Placental epithelial cell (primary cell): ENCODE measurements at places on chromosomes 3 and 15. TPM values are rescaled to one million over a fixed set of nuclear protein-coding genes. Genes with fewer than 3 reads are reported as not detected.

Gene UBP1
- total RNA-seq: 27.5 and 28.7 TPM in 2 replicates

Gene CCDC33
- 0.54 and 1.6 TPM in 2 replicates for total RNA-seq

Gene EPB42
- not detected in 2 replicates for total RNA-seq

Gene AADACL2
- not detected in 2 replicates for total RNA-seq

Gene RYR3
- 0.98 and 2.4 TPM in 2 replicates for total RNA-seq

Gene CAMK2N2
- total RNA-seq: 0.39 TPM in 1 of 2 replicates, not detected in the other

Gene KLHDC8B
- 26.2 and 93.8 TPM in 2 replicates for total RNA-seq

Gene P2RY12
- not detected in 2 replicates for total RNA-seq

Gene ZNF774
- 1.6 and 1.7 TPM in 2 replicates for total RNA-seq

Gene IGSF11
- under 0.01 and 0.11 TPM in 2 replicates for total RNA-seq

Gene HDAC11
- 8.5 and 11.0 TPM in 2 replicates for total RNA-seq

Gene KNG1
- total RNA-seq: not detected in 2 replicates

Gene XCR1
- total RNA-seq: under 0.01 TPM in 1 of 2 replicates, not detected in the other
